NB4 (cell line): ENCODE measurements at places on chromosomes 5 and 9.
A peak's percentile ranks its signal among the peaks of the same experiment; 100 is the strongest.

DNA sequence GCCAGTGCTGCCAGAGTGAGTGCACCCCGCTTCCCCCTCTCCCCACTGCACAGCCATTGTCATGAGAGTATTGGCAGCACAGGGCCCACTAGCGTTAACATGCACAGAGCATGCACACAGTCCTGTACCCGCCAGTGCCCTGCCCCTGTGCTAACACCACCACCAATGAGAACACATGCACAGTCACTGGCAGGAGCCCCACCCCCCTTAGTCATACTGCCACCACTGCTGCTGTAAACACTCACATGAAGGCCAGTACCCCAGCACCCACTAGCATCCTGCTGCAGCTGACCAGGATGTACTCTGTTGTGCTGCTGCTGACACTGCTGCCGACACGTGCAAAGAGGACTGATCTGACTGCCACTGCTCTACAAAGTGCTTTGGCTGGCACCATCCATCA lies 19.5 kb upstream of the RANBP6 start:
- no peak for DNase-seq

DNA sequence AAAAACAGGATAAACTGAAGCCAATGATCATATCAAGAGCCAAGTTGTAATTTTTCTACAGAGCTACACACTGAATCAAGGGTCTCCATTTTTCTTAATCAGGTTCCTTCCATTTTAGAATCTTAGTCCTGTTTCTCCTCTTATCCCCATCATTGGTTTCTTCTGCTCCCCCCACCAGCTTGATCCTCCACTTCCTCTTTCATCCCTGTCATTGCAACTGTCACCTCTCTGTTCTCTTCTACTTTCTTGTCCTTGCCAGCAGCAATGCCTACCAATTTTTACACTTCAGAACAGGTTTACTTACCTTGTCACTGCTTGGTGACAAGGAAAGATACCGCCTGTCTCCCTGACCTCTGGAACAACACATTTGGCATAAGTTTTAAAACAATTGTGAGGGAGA lies 97.3 kb downstream of the CFAP90 start:
- peak; percentile 9 for DNase-seq

- DNase-seq = no peak
Observed at GRCh38 chr9:110768886-110769285, 100.3 kb downstream of the MUSK start.

DNA sequence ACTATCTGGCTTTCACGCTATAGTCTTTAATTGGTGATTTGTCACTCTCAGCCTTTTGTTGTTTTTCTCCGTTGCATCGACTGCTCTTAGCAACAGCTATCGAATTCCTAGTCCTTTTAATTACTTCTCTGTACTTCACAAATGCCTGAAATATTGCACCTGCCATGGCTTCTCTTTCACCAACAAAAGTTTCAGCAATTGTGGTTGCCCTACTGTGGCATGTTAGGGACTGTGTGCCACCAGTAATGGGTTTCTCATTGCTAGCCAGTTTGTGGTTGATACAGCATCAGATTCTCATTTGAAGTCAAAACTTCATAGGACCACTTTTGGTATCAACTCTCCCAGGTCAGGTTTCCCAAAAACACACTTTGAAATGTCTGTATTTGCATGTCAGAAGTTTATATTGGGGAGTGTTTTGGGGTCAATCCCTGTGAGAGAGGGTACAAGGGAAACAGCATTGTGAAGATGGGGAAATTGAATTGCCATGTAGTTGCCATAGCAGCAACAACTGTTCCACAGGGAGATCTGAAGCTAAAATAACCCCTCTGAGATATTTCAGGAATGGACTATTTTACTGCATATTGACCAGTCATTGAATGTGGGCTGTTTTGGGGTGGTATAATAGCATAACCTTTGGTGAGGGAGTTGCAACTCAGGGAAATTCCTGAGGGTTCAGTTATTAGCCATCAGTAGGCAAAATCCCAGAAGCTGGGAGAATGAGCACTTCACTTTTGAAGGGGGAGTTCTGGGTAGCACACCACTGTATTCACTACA lies 99.2 kb downstream of the WDR70 start:
- no peak for DNase-seq

DNA sequence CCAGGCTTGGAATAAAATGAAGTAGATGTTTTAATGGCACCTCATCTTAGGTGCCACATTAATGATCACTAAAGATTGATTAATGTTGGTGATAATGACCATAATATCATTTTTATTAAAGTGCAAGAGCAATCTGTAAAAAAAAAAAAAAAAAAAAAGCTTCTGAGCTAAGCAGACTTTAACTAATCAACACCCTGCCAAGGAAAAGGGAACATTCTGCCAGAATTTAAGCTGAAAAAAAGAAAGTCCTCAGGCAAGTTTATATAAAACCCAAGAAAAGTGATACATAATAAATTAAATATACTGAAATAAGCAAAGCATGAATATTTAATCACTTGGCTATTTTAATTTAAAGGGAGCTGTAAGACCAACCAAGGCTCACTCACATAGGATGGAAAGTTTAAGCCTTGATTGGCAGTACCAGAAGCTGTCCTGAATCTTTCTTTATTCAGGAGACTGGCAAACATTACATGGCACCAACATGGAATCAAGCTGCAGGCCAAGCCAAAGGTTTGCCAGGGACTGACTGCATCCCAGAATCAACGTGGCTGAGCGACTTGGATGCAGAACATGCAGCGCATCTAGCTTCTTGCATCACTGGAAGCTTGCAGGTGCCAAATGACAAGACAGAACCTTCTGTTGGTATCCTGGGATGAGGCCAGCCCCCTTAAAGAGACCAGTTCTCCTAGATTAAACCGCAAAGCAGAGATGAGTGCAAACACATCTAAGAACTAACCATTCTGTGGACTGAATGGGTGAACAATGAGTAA lies 413.6 kb downstream of the ENC1 start:
- no peak for DNase-seq

DNA sequence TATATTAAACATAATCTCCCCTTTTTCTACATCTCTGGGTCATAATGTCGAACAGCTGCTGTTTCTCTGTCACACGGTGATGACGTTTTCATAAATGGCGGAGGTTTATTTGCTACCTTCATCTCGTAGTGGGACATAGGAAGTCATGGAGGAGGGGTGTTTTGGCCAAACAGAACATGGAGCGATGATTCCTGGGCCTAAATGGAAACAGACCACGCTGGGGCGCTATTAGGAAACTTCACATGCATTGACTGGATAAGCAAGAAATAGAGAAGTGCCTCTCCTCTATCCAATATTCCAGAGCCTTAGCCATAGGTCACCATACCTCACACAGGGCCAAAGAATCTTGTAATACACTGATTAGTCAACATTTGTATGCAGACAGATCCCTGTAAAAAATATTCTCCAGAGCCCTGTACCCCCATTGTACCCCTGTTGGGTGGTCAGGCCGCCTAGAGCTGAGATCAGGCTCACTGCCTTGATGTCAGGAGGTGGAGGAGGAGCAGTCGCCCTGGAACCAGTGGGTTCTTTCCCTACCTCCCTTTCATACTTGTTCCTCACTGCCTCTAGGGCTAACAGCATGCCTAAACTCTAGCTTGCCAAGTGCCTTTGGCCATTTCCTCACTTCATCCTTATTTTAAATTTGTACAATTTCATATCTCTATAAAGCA lies 77.8 kb upstream of the SPIN1 start:
- peak; percentile 37 for DNase-seq

DNA sequence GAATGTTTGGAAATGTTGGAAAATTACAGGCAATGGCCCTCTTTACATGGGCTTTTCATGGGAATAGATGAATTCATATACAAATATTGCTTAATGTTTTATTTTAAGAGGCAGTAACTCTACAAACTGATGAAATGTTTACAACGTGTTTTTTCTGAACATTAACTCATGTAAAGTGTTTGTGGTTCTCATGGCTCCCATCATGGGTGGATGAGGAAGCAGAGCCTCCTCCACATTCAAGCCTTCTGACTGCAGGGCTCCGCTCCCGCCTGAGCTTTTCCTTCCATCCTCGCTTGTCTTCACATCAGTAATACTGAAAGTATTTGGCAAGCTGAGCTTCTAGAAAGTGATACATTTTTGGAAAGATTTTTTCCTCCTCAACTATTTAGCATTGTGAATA lies 204.2 kb downstream of the ARHGAP26 start:
- DNase-seq = no peak

- DNase-seq = no peak
Observed at GRCh38 chr5:179303451-179304200, 41.6 kb downstream of the ADAMTS2 start.

- DNase-seq = no peak
Observed at GRCh38 chr5:140153905-140154304, 21.1 kb upstream of the CYSTM1 start.

GRCh38 chr9:134509817-134510216 lies 131.8 kb upstream of the COL5A1 start:
- no peak for DNase-seq

DNA sequence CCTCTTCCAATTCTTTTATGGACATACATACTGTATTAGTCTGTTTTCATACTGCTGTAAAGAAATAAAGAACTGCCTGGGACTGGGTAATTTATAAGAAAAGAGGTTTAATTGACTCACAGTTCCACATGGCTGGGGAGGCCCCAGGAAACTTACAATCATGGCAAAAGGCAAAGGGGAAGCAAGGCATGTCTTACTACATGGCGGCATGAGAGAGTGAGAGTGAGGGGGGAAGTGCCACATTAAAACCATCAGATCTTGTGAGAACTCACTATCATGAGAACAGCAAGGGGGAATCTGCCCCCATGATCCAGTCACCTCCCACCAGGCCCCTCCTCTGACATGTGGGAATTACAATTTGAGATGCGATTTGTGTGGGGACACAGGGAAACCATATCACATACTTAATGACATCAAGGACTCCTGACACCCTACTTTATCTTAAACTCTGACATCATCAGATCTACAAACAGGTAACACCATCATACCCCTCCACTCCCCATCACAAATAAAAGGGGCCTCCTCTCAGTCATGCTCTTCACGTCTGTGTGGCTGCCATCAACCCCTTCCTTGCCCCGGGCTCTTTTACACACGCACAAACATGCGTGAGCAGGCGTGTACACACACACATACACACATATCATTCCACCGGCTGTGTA lies 9.7 kb downstream of the ANKRD33B start:
- DNase-seq = no peak

- DNase-seq = no peak
Observed at GRCh38 chr9:105510024-105510423, 47.9 kb upstream of the FKTN start.

GRCh38 chr5:61675015-61675692 lies 343.1 kb downstream of the ZSWIM6 start:
- peak; percentile 4 for DNase-seq

DNA sequence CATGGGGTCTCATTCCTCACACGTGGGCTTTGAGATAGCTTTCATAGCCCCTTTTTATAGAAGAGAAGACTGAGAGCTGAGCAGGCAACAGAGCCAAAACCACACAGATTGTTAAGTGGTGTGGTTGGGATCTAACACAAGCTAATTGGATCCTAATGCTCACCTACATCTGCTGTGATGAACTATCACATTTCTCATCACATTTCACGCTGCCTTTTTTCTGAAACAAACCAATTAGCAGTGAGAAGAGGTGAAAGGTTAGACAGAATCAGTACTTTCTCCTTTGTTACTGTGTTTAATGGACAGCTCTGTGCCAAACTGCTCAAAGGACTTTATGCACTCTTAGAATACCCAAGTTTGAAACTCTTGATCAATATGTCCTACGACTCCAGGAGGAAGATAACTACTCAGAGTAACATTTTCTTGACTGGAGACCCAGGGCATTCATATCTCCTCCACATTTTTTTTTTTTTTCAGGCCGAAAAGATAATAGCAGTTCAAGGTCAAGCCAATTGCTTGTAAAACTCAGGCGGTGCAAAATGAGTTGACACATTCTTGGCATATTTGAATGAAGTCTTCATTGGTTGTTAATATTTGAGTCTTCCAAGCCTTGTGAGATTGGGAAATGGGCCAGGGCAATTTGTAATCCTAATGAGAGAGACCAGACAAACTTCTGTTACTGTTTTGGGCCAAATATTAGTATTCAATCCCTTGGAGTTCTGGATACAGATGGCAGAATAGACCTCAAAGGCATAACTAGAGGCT lies 138.4 kb downstream of the KCTD16 start:
- no peak for DNase-seq

DNA sequence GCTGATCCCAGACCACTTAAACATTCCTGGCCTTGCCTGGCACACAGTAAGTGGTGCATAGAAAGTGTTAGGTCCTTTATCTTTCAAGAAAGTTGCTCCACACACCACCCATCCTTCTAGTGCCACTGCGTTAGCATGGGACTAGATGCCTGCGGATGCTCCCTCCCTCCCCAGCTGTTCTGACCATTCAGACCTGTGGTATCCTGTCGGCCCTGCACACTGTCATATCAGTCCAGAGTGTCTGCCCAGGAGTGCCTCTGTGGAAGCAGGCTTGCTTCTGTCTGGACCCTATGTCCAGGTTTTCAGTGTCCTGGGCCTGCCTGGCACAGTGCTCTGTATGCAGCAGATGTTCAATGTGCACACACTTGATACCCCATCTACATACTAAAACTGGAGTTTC lies 38.3 kb upstream of the SMU1 start:
- no peak for DNase-seq

- peak; percentile 46 for DNase-seq
Observed at GRCh38 chr5:960551-960950, 48.1 kb upstream of the NKD2 start.

GRCh38 chr5:141598391-141599345 lies 20.1 kb downstream of the DIAPH1 start:
- no peak for DNase-seq

GRCh38 chr5:76372323-76373054 lies 30.6 kb upstream of the IQGAP2 start:
- peak; percentile 70 for DNase-seq

- DNase-seq = no peak
Observed at GRCh38 chr5:127355337-127355736, 64.7 kb downstream of the MEGF10 start.

GRCh38 chr5:13227513-13227912 lies 717.0 kb downstream of the DNAH5 start:
- no peak for DNase-seq

DNA sequence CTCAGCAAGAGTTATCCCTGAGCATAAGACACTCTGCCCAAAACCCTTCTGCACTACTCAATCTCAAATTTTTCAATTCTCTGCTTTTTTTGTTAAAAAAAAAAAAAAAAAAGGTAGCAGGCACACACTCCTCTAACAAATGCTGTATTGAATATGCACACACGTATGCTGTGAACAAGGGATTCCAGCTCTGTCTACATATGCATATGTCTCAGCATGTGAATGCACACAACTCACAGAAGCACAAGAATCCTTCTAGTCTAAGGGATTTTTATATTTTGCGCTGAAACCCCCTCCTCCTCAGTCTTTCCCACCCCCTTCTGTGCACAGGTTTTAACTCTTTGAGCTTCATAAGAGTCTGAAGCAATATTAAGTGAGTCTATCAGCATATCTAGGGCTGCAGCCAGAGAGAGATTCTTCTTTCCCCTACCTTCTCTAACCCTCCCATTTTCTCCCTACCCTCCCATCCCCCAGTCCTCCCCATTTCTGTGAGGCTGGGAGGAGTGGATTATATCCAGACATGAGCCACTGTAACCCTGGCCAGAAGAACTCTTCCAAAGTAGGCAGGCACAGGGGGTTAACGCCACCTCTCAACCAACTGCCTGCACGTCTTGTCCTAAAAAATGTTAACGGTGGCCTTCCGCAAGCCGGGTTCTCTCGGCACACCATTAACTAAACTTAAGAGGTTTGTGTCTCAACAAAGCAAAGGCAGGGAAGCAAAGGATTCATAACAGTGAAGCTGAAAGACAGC lies 1.0 kb downstream of the GABRB2 start:
- no peak for DNase-seq

GRCh38 chr5:132203916-132204315 lies 23.7 kb downstream of the P4HA2 start:
- no peak for DNase-seq
